SK-N-DZ (cell line): ENCODE measurements at places on chromosomes 3 and 15.

DNA sequence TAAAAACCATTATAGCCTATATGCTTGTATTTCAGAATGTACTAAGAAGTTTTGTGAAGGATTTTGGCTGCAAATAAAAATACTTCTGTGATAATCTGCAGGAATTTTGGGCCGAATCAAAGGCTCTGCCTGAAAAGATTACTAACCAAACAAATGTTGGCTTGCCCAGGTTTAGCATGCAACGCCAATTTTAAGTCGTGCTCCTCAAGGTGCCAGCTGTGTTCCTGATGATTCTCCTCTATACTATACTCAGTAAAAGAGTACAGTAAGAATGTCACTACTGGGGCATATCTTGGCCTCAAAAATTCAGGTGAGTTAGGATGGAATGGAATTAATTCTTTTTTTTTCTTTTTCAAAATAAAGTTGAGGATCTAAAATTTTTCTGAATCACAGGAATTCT, 150.8 kb upstream of the TSPAN3 start:
- no peak for DNase-seq

DNA sequence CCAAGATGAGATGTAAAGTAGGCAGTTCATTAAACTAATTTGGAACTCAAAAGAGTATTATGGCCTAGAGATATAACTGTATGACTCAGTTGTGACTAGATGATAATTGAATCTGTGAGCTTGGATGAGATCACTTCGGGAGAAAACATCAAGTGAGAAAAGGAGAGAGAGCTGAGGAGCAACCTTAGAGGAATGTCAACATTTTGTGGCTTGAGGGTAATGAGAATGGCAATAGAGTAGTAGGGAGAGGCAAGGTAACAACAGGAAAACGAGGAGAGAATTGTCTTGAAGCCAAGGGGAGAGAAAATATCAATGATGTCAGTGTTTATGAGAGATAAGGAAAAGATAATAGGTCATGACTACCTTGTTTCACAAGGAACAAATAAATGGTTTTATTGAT, 580.2 kb downstream of the NLGN1 start:
- DNase-seq = no peak

DNA sequence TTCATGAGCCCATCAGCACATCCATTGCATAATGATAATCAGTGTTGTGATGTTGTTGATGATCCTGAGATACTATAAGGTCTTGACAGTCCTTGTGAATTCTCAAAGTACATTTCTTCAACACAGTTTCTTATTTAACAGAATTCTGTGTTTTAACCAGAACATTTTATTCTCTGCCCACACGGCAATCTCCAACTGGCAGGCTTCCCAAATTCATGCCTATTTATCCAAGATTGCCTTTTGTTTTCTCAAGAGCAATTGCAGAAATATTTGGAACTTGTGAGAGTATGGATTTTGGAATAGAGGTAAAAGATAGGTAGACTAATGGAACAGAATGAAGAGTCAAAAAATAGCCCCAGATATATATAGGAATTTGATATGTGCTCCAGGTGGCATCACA, 116.0 kb downstream of the UACA start:
- no peak for DNase-seq

GRCh38 chr3:108936924-108937689, 16.6 kb downstream of the GUCA1C start:
- DNase-seq = no peak

- DNase-seq = no peak
Measured at GRCh38 chr3:119810018-119810435, 28.1 kb downstream of the NR1I2 start.

GRCh38 chr3:179432021-179432420, 19.2 kb downstream of the GNB4 start:
- DNase-seq = no peak

DNA sequence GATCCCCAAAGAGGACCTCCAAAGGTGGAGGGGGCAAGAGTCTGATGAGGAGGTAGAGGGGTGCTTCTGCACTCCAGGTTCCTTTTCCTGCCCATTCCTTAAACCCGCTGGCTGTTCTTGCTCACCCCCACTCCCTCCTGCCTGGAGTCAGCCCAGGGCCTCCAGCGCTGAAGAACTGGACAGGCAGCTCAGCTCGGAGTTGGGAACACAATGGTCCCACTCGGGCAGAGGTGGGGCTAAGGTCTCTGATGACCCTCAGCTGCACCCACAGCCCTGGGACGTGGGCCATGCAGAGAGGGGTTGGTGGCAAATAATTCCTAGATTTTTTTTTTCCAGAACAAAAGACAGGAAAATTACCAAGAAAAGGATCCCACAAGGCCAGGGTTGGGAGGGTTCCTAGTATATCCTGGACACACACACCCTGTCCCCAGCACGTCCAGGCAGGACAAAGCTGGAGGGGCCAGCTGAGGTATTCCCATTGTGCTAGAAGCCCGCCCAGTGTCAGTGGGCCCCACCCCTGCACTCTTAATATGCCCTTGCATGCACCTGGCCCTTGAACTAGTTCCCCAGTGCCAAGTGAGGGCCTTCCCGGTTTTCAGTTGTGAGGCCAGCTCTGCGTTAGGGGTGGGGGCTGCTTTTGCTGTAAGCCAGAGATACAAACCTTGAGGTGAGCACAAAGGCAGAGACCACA, 22.1 kb upstream of the IP6K2 start:
- DNase-seq = no peak

DNA sequence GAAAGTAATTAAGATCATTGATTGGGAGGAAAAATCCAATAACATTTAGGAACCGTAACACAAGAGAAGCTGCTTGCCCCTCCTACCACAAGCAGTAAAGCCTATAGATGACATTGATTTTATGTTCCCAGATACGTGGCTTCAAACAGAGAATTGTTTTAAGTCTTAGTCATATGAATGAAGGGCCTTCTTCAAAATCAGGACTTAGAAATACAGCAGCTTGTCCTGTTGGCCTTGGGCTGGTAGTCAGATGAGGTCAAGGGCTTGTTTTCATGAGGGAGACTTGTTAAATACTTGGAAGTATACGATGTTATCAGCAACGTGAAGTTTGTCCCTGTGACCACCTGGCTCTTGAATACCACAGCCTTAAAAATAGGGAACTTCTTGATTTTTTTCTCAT, 114.4 kb downstream of the VGLL4 start:
- no peak for DNase-seq

- no peak for DNase-seq
Measured at GRCh38 chr3:105539897-105540296, 173.2 kb downstream of the ALCAM start.

DNA sequence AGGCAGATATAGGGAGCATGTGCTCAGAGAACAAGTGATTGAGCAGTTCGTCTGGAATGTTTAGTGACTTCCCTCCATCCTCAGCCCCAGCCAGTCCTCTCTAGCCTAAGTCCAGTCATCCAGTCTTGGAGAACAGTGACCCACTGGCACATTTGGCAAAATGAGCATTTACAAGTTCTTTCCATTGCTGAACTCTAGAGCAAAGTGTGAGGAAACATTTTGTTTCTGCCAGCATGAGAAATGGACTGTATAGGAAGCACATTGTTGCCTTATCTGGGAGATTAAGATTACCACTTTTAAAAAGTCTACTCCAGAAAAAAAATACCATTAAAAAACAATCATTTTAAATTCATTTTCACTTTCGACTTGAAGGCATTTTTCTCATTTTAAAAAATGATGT, 353.6 kb downstream of the SHQ1 start:
- DNase-seq = no peak

- peak; percentile 25 for DNase-seq
Measured at GRCh38 chr15:90165659-90166489, 35.3 kb upstream of the SEMA4B start.

DNA sequence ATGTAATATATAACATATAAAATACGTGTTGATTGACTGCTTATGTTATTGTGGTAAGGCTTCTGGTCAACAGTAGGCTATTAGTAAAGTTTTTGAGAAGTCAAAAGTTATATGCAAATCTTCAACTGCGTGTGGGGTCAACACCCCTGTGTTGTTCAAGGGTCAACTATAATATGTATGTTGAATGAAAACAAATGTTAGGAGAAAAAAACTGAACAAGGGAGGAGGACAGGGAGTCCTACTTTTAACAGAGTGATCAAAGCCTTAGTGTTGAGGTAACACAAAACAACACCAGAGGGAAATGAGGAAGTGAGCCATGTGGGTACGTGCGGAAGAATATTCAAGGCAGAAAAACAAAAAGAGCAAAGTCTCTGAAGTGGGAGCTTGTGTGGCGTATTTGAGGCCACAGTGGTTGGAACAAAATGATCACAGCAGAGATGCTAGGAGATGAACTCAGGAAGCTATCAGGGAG, 62.5 kb downstream of the SFMBT1 start:
- no peak for DNase-seq

GRCh38 chr15:75663931-75664421, 16.3 kb downstream of the SNX33 start:
- no peak for DNase-seq

DNA sequence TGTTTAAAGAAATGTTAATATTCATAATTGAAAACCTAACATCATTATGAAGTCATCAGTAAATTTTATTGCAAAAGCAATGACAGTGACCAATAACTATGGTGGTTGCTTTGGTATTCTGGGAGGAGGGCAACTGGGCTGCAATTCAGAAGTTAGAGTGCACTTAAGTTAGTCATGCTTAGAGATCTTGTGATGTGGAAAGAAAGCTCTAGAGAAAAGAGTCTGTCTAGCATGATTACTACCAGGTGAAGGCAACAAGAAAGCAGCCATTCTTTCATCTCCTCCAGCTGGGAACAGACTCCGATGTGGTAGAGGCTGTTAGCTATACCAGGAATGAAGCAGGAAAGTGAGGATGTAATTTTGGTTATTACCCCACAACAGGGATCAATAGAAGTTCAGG, 625.6 kb downstream of the SI start:
- no peak for DNase-seq

DNA sequence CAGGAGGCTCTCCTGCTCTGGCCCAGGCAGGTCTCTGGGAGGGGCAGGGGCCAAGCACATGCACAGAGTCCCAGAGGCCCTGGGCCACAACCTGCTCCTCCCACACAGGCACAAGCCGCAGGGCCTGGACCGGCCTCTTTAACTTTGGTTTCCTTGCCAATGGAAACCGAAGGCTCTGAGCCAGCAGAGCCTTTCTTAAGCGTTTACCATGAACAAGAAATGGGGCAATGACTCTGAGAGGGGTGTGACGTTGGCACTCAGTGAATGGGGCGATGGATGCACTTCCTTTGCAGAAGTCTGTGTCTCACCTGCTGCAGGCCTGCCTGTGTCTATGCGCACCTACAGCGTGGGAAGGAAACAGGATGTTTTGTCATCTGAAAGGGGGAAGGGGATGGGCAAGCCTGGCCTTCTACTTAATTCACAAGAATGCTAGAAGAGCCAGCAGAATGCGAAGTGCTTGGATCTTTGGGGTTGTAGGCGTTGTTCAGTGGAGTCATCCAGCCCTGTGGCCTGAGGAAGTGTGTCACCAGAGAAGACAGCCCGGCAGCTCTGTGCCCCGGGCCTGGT, 41.8 kb downstream of the IFT122 start:
- DNase-seq = peak; percentile 37

- no peak for DNase-seq
Measured at GRCh38 chr3:60497902-60498301, 753.4 kb downstream of the FHIT start.

DNA sequence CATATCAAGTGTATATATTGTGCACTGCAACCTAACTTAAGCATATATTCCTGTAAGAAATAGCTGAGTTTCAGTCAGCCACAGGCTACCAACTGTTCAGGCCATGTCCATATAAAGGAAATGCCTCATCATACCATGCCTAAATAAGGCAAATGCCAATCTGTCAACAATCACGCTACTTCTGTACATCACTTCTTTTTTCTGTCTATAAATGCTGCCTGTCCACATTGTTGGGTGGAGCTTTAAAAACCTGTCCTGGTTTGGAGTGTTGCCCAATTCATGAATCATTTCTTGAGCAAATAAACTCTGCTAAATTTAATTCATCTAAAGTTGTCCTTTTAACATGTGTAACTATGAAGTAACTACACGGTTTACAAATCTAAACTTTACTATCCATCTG, 1091.9 kb downstream of the NSUN3 start:
- DNase-seq = no peak

GRCh38 chr3:11581237-11582190, 62.2 kb downstream of the VGLL4 start:
- DNase-seq = peak; percentile 39

DNA sequence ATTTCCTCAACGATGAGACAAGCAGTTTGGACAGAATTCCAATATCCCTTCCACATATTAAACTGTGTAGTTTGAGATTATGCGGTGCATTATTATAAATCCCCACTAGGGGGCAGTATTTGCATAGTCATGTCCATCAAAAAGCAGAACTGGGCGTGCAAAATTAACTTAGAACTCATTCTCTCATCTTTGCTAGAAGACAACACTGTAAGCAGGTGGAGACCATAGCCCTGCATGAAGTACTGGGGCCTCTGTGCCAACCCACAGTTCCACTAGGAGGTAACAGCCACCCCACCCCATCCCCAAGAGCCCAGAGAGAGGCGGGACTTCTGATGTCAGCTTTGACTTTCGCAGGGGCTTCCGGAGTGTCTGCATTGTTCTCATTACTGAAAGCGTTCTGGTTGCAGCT, 106.6 kb upstream of the TMC3 start:
- peak; percentile 57 for DNase-seq

DNA sequence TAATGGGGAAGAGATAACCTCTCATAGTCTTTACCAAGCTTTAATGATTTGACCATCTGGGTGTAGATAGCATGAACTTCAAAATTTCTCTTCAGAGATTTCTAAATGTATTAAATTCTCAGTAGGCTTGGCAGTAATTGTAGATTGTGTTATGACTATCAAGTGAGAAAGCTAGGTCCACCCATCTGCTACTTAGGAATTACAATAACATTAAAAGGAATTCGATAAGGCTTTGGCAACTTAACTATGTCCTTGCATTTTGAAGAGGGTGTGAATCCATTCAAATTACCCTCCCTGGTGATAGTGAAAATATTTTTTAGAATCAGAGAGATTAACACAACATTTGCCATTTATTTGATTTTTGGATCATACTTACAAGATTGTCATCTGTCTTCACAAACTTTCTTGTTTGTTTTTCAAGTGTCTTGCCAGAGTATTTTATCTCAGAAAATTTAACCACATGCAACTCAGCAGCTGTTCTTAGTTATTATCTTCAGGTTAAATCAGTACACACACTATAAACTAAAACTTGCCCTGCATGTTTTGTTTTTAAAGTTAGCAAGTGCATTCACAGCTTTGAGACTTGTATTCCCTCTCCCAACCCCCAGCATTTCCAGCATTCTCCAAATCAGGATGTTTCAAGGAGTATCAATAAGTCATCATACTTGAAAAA, 69.6 kb upstream of the COL8A1 start:
- DNase-seq = no peak

DNA sequence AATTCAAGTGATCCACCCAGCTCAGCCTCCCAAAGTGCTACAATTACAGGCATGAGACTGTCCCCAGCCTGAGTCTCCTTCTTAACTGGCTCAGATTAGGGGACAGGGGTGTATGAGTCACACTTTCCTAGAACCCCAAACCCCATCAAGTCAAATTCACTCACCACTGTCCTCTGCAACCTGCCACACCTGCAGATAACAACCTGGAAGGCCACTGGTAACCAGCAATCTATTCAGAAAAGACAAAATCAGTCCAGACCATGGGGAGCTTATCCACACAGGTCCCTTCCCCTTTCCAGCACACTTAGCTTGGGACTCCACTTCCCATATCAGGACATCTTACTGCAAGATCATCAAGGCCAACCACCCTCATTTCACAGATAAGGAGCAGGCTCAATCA, 6.4 kb downstream of the WDR73 start:
- no peak for DNase-seq
